Putamen (tissue), 1 donor: ENCODE measurements at places on chromosomes 4 and X.

DNA sequence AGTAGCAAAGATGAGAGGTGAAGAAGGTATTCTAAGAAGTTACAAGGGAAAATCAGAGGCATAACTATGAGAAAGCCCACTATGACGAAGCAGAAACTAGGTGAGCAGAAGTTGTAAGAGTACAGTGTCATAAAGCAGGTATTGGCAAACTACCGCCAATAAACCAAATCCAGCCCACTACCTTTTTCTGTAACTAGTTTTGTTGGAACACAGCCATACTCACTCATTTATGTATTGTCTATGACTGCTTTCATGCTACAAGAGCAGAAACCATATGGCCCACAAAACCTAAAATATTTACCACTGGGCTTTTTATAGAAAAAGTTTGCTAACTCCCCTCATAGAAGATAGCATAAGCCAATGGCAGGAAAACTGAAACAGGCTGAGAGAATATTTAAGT is 31.8 kb upstream of the ZCCHC13 start:
- no peak for DNase-seq

- no peak for DNase-seq
Measured at GRCh38 chr4:107666134-107666533, 53.9 kb downstream of the PAPSS1 start.

DNA sequence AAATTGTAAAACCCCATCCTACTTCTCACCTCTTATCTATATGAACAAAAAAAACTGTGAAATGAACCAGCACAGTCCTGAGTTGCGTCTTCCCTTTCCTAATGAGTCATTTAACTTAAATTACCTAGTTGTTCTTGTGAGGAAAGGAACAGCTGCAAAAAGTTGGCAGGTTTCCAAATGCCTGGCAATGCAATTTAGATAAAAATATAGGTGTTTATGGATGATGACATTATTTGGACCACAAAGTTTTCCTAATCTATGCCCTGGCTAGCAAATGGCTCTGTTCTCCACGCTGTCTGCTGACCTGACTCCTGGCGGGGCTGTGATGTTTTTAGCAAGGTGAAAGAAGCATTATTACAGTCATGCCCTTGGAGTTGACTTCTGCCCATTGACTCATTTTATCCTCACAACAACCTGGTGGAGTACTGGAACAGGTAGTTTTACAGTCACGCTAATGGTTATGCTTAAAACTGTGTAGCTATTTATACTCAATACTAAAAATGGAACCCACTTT is 29.8 kb upstream of the RELL1 start:
- no peak for DNase-seq

GRCh38 chr4:23877758-23878229 is 12.1 kb downstream of the PPARGC1A start:
- no peak for DNase-seq

GRCh38 chr4:122379239-122379638 is 428 bp downstream of the ADAD1 start:
- DNase-seq = no peak

DNA sequence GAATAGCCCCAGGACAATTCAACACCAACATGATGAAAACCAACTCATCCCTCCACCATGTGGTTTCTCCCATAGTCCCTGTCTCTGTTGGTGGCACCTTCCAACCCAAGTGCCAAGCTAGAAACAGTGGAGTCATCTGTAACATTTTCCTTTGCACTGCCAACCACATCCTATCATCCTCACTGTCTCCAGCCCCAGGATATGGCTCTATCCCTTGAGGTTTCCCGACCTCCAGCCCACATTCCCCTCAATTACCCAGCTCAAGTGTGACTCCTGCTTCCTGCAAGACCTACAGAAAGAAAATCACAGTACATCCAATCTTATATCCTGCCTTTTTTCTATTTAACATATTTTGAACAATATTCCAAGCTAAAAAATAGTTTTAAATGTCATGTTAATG is 24.2 kb downstream of the PNMA6F start:
- no peak for DNase-seq

- DNase-seq = no peak
Measured at GRCh38 chrX:3713937-3714434, 537 bp upstream of the PRKX start.

DNA sequence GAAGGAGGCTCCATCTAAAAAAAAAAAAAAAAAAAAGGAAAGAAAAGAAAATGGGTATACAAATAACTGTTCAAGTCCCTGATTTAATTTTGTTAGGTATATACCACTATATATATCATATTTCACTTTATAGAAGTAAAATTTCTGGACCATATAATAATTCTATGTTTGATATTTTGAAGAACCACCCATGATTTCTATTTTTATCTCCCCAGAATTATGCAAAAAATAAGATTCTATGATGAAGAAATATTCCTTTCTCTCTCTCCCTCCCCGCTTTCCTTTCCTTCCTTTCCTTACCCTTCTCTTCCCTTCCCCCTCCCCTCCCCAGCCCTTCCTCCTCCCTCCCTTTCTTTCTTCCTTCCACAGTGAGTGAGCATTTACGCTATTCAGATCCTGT is 337.5 kb upstream of the SPANXN4 start:
- DNase-seq = no peak

DNA sequence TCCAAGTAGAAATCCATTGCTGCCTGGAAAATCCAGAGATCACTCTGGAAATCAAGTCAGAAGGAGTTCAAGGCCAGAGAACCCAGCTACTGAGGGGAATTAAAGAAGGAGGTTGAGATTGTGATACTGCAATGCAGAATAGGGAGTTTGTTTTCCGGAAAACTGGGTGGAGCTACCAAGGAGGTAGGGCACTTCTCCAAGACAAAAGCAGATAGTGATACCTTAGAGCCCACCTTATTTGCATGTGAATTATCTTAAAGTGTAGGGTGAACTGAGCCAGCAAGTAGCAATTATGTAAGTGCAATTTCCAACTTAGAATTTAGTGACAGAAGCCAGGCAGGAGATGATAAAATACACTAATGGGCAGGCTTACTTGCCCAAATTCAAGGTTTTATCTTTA is 178.9 kb downstream of the MID1 start:
- DNase-seq = no peak

DNA sequence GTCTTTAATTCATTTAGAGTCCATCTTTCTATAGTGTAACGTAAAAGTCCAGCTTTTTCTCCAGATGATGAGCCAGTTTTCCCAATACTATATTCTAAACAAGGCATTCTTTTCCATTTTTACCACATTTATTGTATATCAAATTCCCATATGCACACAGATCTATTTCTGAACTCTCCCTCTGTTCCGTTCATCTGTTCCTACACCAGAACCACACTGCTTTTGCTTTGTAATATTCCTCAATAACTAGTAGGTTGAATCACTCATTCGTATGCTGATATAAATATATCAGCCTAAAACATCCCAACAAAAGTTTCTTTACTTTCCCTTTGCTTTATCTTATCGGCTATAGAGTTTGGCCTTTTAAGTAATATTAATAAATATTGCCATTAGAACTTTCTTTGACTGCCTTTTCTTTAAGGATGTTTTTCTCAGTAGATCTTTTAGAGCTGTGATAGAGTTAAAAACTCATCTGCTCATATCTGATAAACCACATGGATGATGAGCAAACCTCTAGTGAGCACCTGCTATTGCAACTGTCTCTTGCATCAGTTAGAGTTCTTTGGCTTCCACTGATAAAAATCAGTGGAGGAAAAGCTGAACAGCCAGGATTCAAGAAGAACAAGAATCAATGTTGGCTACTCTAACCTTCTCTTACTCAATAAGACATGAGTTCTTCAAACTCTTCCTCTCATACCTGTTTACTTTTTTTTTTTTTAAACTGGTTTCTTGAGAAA is 13.1 kb upstream of the RPL34 start:
- no peak for DNase-seq

DNA sequence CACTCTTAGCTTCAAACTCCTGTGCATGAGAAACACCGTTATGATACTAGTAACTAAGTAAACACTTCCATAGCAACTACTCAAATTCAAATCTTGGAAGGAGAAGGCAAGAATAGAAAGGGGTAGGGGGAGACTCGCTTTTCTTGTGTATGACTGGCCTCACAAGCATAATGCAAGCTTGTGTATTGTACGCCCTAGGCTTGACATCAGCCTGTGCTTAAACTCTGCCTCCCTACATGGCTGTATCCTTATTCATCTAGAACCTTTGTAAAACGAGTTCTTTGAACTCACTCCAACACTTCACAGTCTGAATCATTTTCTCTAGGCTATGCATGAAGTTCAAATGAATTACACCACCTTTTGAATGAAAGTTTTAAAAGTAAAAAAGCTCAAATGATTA is 1071.2 kb upstream of the ADGRL3 start:
- no peak for DNase-seq

DNA sequence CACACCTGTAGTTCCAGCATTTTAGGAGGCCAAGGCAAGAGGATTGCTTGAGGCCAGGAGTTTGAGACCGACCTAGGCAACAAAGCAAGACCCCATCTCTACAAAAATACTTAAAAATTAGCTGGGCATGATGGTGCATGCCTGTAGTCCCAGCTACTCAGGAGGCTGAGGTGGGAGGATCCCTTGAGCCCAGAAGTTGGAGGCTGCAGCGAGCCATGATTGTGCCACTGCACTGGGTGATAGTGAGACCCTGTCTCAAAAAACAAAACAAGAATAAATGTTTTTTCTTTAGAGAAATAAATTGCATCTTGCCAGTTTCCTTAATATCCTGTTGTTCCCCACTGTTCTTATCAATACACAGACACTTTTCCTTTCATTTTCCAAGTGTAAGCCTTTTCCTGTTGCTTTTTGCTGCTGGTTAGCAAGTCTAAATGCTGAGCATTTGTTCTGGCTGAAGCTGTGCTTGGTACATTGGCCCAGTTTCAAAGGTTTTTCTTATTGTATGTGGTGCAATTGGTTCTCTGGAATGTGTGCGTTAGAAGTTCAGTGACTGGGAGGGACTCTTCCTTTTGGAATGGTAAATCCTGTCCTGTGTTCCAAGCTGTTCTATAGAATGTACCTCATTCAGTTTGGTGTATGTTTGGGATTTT is 98.2 kb downstream of the AFF1 start:
- no peak for DNase-seq
